ENCODE measurements at places on chromosomes 3 and 15. TPM values are rescaled to one million over a fixed set of nuclear protein-coding genes. Genes with fewer than 3 reads are reported as not detected.
A peak's percentile ranks its signal among the peaks of the same experiment; 100 is the strongest.

DNA sequence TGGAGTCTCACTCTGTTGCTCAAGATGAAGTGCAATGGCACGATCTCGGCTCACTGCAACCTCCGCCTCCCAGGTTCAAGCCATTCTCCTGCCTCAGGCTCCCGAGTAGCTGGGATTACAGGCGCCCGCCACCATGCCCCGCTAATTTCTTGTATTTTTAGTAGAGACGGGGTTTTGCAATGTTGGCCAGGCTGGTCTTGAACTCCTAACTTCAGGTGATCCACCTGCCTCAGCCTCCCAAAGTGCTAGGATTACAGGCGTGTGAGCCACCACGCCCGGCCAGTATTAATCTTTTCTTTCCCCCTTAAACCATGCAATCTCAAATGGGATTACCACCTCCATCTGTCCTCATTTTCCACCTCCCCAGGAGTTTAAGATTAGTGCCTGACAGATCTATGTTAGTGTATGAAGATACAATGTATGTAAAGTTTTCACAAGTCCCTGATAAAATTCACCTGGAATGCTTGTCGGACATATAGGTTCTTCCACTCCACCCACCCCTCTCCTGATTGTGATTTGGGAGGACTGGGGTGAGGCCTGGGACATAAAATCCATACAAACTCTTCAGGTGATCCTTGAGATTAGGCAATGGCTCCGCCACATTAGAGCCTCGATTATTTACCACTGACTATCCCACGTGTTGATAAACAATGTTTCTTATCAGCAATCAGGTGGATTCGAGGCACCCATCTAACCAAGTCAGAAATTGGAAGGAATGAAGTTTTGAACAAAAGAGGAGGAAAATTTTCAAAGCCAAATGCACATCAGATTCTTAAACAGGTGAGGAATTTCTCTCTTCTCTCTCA lies 1.2 kb downstream of the PARL start:
- peak overlapping the region; percentile 89 for H3K27ac ChIP-seq
- H3K4me1 ChIP-seq: peaks cover 14% of the 10 kb centered on the region
- no peak for DNase-seq
- peaks cover 19% of the 10 kb centered on the region for H3K36me3 ChIP-seq
- H3K4me3 ChIP-seq: peak overlapping the region; percentile 99

GRCh38 chr15:42066764-42067415 lies 27.5 kb downstream of the PLA2G4D start:
- no peaks in the 10 kb centered on the region for H3K27me3 ChIP-seq
- H3K4me1 ChIP-seq: peaks cover 9% of the 10 kb centered on the region
- H3K4me3 ChIP-seq: no peak overlapping the region
- DNase-seq: no peak
- peaks cover 5% of the 10 kb centered on the region for H3K36me3 ChIP-seq

- H3K27me3 ChIP-seq: no peaks in the 10 kb centered on the region
- no peak overlapping the region for H3K27ac ChIP-seq
- DNase-seq: no peak
- peaks cover 6% of the 10 kb centered on the region for H3K4me1 ChIP-seq
- H3K36me3 ChIP-seq: no peaks in the 10 kb centered on the region
- no peak overlapping the region for H3K4me3 ChIP-seq
These were observed 69.2 kb upstream of the CSTA start for GRCh38 chr3:122255757-122256439.

- no peaks in the 10 kb centered on the region for H3K4me1 ChIP-seq
- no peak for DNase-seq
These were observed 165.5 kb downstream of the IL5RA start for GRCh38 chr3:2944628-2945027.

DNA sequence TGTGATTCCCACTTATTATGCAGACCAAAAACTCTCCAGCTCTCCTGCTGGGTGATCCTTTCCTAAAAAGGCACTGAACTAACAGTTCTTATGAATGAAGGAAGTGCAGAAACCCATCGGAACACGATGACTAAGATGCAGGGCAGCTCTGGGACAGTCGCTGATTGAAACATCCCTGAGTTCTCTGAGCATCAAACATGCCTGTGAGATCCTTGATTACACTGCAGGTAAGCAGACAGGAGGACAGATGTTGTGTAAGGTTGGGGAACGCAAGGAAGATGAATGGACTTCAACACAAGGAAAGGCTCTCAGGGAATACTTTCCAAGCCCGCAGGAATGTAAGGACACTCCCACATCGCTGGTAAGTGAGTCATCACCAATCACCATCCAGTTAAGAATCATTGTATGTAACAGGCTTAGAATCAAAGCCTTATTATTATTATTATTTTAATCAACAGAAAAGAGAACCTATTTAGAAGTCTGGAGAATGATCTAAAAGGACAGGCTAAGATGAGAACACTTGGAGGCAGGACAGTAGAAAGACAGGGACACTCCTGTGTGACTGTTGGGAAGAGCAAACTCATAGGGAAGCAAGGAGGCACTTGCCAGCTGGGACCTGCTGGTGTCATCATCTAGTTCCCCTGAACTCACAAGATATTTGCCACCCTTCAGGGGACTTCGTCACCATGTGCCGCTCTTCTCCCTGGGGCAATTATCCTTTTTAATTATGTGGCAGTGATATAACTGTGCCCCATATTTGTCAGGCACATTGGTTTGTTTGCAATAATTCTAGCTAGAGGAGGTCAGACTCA lies 26.0 kb downstream of the TMEM158 start:
- peak overlapping the region; percentile 12 for H3K4me3 ChIP-seq
- peak; percentile 62 for DNase-seq
- peaks cover 23% of the 10 kb centered on the region for H3K4me1 ChIP-seq
- H3K27me3 ChIP-seq: peaks cover 18% of the 10 kb centered on the region

DNA sequence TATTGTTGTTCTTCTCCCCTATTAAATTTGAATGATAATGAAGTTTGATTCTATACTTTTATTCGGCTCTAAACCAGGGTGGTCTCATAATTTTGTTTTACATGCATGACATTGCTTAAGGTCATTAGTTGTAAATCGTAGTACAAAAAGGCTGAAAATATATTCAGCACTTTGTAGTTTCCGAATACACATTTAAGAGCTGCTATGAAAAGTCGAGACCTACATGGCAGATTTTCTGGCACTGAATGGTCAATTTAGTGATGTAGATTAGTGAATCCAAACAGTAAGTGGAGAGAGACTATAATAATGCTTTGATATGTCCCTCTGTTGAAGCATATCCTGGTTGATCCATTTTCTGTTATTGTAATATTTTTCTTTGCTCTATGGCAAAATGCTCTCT lies 254.0 kb upstream of the SOX2 start:
- H3K4me3 ChIP-seq: no peak overlapping the region
- no peaks in the 10 kb centered on the region for H3K36me3 ChIP-seq
- no peaks in the 10 kb centered on the region for H3K4me1 ChIP-seq
- DNase-seq: no peak
- H3K27ac ChIP-seq: no peak overlapping the region
- no peaks in the 10 kb centered on the region for H3K27me3 ChIP-seq

- H3K4me3 ChIP-seq: no peak overlapping the region
- DNase-seq: no peak
- no peaks in the 10 kb centered on the region for H3K27me3 ChIP-seq
- H3K4me1 ChIP-seq: no peaks in the 10 kb centered on the region
- H3K36me3 ChIP-seq: no peaks in the 10 kb centered on the region
These were observed 48.1 kb downstream of the STXBP5L start for GRCh38 chr3:120956143-120956542.

Gene TRPM1
- total RNA-seq: not detected

Gene CHRM5
- total RNA-seq: not detected

Data from Calu3 (cell line).